ENCODE measurements at places on chromosomes 2 and 18. TPM values are rescaled to one million over a fixed set of nuclear protein-coding genes. Genes with fewer than 3 reads are reported as not detected.

The HS6ST1 gene
- total RNA-seq = 10.6 TPM

The CDH2 gene
- not detected for total RNA-seq

The CNNM4 gene
- 9.5 TPM for total RNA-seq

The DNAJC5G gene
- total RNA-seq = not detected

The IKZF2 gene
- total RNA-seq = 9.8 TPM

The RASGRP3 gene
- 3.8 TPM for total RNA-seq

The NYAP2 gene
- total RNA-seq = not detected

The CFAP65 gene
- not detected for total RNA-seq

Data from activated T-cell treated with anti-CD3 and anti-CD28 coated beads, Interleukin-2, amount 50 U/mL, for 72 hours (primary cell).